ENCODE measurements at places on chromosomes 4 and X.

DNA sequence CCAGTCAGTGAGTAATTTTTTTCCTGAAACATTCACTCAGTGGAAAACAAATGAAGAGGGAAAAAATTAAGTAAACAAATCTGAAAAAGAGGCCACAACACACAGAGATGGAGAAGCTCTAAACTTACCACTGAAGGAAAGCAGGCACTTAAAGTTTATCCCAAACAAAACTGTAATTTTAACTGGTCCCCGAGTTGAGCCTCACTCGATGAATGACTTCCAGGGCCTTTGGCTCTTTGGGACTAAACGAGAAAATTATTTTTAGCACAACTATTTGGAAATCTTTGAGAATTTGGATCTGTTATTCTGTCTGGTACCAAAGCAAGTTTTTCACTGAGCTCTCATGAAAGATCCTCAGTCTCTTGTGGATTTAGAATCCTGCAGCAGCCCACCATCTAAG lies at the start of gene C1QTNF7:
TSS of gene C1QTNF7 (plus strand) at position 333 of the 400 bp plus-strand sequence. CDS start 7,711 bp downstream, outside the sequence.
- DNase-seq: no peak

- peak; percentile 56 for DNase-seq
Measured at GRCh38 chr4:125316401-125316790, 1.6 kb downstream of the FAT4 start.

DNA sequence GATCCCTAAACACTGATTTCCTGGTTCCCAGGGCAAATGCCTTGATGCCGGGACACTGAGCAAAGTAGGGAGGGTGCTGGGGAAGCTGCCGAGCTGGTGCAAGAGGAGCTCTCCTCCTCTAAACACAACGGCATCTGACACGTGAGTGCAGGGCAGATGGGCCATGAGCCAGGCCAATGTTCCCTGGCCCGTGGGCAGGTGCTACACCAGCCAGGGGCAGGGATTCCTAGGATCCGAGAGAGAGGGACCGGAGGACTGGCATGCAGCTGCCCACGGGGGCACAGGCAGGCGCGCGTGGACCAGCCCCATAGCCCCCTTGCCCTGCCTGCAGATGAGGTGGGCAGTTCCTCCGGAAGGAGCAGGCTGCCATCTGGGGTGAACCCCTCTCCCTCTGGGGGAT lies 66.8 kb upstream of the AFAP1 start:
- DNase-seq: no peak

GRCh38 chr4:40170588-40170987 lies 26.2 kb upstream of the RHOH start:
- no peak for DNase-seq

- DNase-seq: peak; percentile 53
Measured at GRCh38 chr4:183602557-183603027, 56.4 kb downstream of the RWDD4 start.

- peak; percentile 4 for DNase-seq
Measured at GRCh38 chrX:23822397-23822796, 39.4 kb downstream of the SAT1 start.

- no peak for DNase-seq
Measured at GRCh38 chr4:86582410-86582809, 11.7 kb upstream of the PTPN13 start.

- no peak for DNase-seq
Measured at GRCh38 chr4:68432320-68432719, 14.9 kb upstream of the TMPRSS11E start.

- DNase-seq: no peak
Measured at GRCh38 chrX:100687128-100687527, 43.1 kb downstream of the SRPX2 start.

DNA sequence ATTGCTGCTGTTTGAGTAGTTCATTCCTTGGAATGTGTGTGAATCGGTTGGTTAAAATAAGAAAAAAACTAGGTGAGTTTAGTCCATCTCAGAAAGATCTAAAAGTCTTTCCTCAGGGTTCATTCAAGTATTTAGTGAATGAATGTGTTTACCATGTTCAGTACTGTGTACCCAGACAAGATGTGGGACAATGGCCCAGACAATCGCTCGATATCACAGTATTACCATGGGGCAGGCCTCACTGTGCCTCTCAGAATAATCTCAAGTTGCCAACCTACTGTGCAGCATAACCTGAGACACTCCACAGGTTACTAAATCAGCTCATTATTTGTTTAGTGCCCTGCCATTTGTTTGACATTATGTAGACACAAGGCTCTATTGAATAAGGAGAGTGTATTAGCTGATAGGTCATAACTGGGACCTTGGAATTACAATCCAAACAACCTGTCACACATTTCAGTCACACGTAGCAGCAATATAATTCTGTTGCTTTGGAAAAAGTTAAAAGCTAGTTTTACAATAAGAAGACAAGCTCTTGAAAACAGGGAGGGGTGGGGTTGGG lies 24.9 kb upstream of the AMOT start:
- no peak for DNase-seq

DNA sequence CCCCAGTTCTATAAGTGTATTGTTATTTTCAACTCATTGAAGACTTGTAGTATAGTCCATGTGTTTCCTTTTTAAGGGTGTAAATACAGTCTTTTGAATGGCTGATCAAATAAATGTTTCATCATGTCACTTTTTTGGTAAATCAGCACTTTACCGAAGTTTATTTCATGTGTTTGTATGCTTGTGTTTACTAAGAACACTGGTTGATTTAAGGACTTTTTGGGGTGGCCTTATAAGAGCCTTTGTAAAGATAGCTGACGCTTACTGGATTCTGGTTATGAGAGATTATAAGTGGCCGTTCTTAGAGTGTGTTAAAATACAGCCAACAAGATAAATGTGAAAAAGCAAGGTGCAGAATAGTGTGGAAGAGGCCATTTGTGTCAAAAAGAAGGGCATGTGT lies 2.6 kb downstream of the UBE2K start:
- no peak for DNase-seq

- DNase-seq: no peak
Measured at GRCh38 chrX:100319716-100320115, 90.4 kb downstream of the PCDH19 start.

DNA sequence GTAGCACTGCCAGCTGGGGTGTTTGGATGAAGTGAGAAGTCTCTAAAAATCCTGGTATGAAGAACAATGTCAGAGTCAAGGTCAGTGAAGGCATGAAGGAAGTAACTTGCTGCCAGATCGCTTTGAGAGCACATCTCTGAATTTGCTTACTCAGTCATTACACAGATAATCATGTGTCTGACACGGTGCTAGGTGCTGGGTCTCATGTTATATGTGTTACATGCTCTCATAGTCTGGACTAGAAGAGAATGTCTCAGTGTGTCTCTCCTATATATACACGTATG lies 337.9 kb downstream of the ARHGAP10 start:
- DNase-seq: no peak
